ENCODE measurements at places on chromosomes 1 and 21.

DNA sequence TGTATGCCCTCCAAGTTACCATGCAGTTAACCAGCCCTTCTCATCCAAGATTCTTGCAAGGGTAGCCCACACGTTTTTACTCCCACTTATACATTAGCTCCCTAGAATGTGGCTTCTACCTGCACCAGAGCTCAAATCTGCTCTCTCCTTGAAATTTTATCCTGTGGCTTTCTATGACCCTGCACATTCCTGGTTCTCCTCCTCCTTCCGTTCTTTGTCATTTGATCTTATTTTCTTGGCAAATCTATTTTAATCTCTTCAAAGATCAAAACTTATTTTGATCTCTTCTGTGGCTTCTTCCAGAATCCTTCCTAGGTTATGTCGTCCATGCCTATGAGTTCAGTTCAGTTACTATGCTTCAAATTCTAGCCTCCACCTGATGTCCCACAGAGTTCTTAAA is 115.6 kb upstream of the GUCA2B start:
- no peak for DNase-seq

DNA sequence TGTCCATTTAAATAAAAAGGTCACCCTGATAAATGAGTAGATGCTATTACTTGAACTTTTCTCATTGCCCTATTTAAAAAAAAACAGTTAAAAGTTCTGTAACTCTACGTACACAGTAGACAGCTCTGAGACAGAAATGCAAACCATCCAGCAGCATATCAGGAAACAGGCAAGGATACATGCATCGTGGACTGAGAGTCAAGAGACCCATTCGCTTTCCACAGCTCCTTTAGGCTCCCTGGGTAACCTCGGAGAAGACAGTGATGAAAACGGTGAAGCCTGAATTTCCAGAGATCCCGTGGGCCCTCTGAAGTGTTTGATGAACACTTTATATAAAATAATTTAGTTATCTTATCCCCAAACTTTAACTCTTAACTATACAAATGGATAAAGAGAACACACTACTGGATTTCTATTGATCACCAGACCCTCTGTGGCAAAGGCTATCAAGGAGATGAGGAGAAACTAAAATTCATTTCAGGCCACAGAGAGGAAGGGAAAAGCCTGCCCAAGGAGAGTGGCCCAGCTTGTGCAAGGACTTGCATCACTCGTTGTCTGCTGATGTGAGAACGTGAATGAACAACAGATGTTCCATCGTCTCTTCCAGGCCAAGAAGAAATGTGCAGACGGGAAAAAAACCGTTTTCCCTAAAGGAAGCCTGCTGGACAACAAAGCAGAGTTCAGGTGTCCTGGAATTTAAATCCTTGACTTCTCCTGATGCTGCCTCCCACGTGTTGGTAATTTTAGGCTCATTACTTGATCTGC is 131.0 kb downstream of the TGFBR3 start:
- DNase-seq: no peak

DNA sequence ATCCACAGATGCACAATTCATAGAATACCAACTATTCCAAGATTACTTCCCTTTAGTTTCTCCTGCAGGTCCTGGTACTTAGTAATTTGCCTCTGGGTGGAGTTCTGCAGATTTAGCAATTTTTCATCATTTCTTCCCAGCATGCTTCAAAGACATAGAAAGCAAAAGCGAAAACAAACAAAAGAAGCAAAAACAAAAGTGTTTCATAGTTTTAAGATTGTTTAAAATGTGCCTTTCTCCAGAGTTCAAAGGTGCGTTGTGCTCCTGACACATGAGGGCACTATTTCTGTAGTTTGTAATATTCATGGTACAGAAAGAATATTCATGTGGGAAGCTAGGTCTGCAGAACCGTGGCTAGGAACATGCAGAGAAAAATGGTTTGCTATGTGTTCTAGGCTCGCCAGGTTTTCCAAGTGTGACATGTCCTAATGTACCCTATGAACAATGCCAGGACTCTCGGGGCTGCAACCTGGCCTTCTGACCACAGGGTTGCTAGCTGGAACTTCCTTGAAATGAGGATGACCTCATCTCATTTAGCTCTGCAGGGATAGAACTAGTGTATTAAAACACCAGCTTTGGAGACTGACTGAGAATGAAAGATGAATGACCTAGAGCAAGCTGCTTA is 30.0 kb upstream of the RCSD1 start:
- DNase-seq: peak; percentile 29

GRCh38 chr1:6638226-6638625 is 13.6 kb downstream of the THAP3 start:
- no peak for DNase-seq

DNA sequence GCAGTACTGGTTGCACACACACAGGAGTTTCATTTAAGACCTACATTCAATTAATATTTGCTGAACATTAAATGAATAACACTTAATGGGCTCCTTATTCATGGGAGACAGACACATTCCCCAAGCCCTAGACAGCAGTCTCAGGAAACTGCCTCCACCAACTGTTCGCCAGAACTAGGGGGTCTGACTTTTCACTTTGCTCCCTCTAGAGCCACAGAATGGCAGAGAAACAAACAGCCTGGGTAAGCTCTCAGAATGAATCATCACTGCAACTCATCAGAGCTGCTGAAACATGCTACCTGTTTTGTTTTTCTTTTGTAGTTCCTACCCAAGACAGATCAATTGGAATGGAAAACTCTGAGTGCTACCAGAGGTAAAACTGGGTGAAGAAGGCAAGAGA is 31.7 kb downstream of the ELK4 start:
- DNase-seq: no peak

GRCh38 chr1:78441921-78442320 is 48.9 kb upstream of the PTGFR start:
- DNase-seq: peak; percentile 10

DNA sequence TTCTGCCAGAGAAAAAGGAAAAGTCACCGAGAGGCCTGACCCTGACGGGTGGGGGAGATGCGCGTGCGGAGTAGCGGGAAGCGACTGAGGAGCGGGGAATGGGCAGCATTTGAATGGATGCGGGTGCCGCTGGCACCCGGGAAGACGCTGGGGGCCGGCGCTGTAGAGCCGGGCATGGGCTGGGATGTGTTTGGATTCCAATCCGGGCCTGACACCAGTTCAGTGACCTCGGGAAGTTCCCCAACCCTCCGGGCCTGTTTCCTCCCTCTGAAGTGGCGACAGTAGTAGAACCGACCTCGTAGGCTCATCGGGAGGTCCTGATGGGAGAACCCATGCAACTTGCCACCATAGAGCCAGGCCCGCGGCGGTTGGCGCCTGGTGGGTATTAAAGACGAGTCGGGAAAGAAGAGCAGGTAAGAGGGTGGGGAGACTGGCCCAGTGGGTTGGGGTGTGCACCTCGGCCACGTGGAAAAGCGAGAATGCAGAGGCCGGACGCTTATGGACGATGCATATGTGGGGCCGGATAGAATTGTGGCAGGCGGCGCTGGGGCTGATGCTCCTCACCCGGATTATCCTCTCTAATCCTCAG is 642 bp upstream of the SLC16A1 start:
- no peak for DNase-seq

GRCh38 chr21:25307489-25307888 is 299.8 kb downstream of the MRPL39 start:
- DNase-seq: no peak

- DNase-seq: no peak
Observed at GRCh38 chr1:78142736-78143135, 97.0 kb downstream of the GIPC2 start.

- DNase-seq: no peak
Observed at GRCh38 chr21:39674801-39675200, 62.1 kb downstream of the B3GALT5 start.

DNA sequence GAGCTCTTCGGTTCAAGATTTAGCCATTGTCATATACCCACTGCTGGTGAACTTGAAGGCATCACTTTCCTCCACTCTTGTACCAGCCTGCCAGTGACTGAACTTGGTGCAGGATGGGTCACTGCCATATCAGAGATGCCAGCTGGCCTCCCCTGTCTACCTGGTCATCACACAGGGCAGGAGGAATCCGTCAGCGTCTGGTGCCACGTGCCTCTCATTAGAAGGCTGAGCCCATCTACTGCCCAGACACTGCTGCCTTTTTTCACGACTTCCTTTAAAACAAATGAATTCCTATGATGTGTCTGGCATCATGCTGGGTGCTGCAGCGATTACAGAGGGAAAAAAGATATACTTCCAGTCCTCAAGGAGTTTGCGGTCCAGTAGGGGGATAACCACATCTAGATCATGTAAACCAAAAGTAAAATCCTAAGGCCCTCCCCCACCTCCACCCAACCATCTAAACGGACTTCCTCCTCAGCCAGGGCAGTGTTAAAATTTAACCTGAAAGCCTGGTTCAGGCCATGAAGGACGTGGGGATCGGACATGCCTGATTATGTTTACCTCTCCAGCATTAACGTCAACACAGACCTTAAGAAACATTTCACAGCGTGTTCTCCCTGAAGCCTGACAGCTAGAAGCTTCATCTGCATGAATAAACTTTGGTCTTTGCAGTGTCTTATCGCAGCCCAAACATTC is 29.2 kb upstream of the PDE9A start:
- no peak for DNase-seq

GRCh38 chr1:184734980-184735379 is 19.7 kb downstream of the EDEM3 start:
- DNase-seq: no peak

- no peak for DNase-seq
Observed at GRCh38 chr21:28883931-28884330, 108.7 kb downstream of the LTN1 start.

DNA sequence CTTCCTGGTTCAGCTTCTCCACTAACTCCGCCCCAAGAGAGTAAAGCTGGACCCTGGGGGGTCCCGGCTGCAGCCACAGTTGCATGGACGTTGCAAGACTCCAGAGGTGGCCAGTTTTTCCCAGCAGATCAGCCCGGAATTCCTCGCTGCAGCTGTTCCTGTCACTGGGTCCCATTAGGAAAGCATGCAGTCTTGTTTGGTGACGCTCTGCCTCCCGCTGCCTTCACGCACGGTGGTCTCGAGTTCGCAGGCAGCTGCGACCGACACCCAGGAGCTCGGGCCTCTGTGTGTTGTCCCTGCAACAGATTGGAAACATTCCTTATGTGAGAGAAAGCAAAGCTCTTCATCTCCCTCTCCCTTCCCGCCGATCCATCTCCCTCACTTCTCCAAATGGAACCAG is 162.8 kb downstream of the PRDM16 start:
- DNase-seq: no peak

GRCh38 chr1:9671377-9672140 is 20.0 kb downstream of the PIK3CD start:
- no peak for DNase-seq

DNA sequence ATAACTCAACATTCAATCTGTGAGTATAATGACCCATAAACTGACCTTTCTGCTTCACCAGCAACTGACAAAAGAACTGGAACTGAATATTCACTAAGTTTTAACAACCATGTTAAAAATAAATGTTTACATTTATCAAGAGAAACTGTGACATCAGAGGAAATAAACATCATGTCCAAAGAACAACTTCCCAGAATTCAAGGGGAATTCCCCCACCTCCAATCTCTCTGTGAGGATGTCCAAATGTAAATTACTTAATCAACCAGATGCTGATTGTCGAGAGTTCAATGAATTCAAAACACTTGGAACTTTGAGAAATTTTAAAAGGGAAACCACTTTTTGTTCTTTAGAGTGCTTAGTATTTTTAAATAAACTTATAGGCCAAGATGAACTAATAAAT is 365.6 kb upstream of the ADGRL2 start:
- DNase-seq: no peak

GRCh38 chr1:27719286-27720251 is 6.2 kb upstream of the FAM76A start:
- no peak for DNase-seq

- no peak for DNase-seq
Observed at GRCh38 chr1:3495776-3496745, 41.6 kb downstream of the ARHGEF16 start.

DNA sequence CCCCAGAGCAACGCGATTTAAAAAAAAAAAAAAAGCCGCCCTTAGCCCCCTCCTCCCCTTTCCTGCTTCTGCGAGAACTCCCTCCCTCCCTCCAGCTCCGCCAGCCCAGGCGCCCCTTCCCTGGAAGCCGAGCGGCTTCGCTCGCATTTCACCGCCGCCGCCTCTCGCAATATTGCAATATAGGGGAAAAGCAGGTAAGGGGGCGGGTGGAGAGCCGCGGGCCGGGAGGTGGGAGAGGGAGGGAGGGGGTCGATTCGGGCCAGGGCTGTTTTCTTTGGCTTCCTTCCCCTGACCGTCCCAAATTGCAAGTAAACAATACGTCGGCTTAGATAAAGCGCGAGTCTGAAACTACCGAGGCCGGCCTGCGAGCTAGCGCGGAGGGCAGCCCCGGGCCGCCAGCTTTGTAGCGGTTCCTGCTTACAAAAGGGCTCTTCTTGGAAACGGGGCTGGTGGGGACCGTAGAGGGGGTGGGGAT is 408 bp downstream of the LMO4 start:
- peak; percentile 33 for DNase-seq

- no peak for DNase-seq
Observed at GRCh38 chr1:111733992-111734341, 5.2 kb downstream of the INKA2 start.

DNA sequence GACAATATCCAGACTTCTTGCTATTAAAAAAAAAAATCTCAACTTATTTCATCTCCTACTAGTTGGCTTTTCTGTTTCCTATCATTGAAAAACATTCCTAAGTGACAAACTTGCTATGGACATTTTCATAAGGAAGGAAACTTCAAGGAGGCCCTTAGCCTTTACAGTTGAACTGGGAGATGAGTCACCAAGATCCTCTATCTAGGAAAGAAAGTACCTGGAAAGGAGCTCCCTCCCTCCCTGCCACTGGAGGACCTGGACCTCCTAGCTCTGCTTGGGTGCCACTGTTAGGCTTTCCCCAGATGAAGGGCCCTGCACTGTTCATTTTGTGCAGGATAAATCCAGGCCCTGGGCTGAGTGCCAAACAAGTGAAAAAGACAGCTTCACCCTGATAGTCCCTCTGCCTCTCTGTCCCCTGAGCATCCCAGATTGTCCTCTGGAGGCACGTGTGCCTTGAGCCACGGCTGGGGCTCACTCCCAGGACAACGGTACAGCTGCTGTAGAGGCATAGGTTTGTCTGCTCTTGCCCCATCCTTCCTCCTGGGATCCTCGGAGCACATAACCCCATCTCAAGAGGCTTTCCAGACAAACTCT is 40.2 kb upstream of the SOX13 start:
- no peak for DNase-seq

DNA sequence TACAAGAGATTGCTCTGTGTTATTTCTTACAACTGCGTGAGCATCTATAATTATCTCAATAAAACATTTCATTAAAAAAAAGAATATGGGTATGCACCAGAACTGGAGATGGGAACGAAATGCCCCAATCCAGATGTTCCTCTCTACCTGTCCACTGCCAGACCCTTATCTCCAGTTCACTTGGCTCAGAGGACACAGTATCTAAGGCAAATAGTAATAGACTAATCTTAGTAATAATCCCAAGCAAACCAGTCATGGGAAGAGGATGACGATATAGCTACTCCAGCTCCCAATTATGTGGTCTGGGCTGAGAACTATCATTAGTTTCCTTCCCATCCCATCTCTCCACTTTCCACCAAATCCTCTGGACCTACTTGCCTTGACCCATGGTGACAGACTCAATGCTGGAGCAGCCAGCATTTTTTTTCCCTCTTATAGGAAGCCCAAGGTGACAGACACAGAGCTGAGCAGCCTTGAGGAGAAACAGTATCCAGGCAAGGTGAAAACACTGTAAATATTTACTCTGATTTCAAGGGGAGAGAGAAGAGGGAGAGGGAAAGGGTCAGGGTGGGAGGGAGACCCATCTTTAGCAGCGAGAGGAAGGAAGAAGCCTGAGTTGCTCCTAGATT is 28.7 kb downstream of the DDX20 start:
- DNase-seq: no peak

GRCh38 chr1:202124142-202124541 is 1.4 kb downstream of the GPR37L1 start:
- DNase-seq: no peak

GRCh38 chr21:44013380-44014088 is 1.4 kb downstream of the TRAPPC10 start:
- DNase-seq: no peak
